A549 treated with GW870086 at 1 μM for 4 hours (cell line): ENCODE measurements at places on chromosomes 3 and 15. TPM values are rescaled to one million over a fixed set of nuclear protein-coding genes. Genes with fewer than 3 reads are reported as not detected.

TTC23 gene
- 6.5 to 12.3 TPM (median 10.1 TPM) in 5 replicates for total RNA-seq

TP63 gene
- 0.11 to 0.29 TPM (median 0.21 TPM) in 5 replicates for total RNA-seq

ALDH1A3 gene
- 14.6 to 19.7 TPM (median 16.5 TPM) in 5 replicates for total RNA-seq

TMEM207 gene
- total RNA-seq: not detected in 5 replicates

MAP2K1 gene
- 69.5 to 120 TPM (median 116 TPM) in 5 replicates for total RNA-seq
